ENCODE measurements at places on chromosomes 6 and 20.

GRCh38 chr6:142740449-142740848 is 204.5 kb downstream of the HIVEP2 start:
- DNase-seq: no peak

DNA sequence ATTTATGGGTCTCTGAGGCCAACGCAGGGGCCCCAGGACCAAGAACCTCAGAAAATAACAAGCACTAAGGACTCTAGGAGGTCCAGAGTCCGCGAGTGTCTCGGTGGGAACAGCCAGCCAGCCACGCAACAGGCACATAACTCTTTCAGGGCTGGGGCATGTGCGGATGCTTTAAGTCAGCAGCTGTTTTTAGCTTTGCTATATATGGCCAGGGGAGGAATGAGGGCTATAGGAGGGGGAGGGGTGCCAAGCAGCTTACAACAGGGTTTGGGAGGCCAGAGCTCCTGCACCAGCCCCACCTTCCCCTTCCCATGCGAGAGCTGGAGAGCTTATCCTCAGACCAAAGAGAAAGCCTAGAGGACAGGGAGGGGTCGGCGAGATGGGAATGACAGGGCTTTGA is 6.2 kb downstream of the JPH2 start:
- DNase-seq: no peak

DNA sequence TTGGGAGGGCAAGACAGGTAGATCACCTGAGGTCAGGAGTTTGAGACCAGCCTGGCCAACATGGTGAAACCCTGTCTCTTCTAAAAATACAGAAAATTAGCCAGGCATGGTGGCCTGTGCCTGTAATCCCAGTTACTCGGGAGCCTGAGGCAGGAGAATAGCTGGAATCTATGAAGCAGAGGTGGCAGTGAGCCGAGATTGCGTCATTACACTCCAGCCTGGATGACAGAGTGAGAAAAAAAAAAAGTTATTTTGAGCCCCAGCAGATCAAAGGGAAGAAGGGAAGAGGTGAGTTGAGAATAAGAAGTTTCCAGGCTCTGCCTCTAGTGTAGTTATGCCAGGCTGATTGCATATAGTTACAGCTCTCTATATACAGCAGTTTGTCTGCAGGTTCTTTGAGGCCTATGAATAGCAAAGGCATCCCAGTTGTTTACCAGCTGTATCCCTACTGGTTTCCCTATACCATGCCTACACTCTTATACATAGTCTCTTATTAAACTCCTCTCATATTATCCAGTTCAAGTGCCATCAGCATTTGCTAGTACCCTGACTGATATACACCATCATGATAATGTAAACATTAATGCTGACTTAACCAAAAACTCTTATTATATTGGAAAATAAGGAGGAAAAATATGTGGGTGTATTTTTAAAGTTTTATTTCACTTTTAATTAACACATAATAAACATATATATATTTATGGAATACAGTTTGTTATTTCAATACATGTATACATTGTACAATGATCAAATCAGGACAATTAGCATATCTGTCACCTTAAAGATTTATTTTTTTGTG is 823.6 kb upstream of the ADGRB3 start:
- no peak for DNase-seq

DNA sequence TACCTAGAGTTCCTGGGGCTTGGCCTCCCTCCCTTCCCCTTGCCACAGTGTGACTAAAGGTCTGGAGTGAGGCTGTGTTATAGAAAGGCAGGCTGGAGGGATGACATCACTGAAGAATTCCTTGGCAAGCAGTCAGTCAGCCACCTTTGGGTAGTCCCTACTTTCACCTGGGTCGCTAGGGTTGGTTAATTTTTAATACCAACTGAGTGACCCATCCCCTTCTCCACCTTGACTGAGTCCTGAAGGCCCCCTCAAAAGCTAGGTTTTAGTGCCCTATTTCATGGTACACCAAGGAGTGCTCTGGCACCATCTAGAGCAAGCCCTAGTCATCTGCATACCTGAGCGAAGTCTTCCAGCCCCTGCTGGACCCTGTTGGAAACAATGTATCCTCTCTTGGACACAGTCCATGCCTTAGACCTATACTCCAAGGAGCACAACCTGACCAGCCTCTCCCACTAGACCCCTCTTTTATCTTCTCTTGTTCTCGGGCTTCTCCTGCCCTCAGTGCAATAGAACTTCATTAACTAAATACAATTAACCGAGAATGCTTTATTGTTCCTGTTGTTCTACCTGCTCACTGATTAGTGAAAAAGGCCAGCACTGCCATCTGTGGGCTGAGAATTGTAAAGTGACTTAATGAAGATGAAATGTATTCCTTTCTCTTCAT is 44.6 kb downstream of the RIN2 start:
- DNase-seq: no peak

- DNase-seq: no peak
Observed at GRCh38 chr20:39829256-39829655, 859.8 kb downstream of the MAFB start.

- DNase-seq: no peak
Observed at GRCh38 chr20:14878676-14879019, 541.2 kb upstream of the FLRT3 start.

DNA sequence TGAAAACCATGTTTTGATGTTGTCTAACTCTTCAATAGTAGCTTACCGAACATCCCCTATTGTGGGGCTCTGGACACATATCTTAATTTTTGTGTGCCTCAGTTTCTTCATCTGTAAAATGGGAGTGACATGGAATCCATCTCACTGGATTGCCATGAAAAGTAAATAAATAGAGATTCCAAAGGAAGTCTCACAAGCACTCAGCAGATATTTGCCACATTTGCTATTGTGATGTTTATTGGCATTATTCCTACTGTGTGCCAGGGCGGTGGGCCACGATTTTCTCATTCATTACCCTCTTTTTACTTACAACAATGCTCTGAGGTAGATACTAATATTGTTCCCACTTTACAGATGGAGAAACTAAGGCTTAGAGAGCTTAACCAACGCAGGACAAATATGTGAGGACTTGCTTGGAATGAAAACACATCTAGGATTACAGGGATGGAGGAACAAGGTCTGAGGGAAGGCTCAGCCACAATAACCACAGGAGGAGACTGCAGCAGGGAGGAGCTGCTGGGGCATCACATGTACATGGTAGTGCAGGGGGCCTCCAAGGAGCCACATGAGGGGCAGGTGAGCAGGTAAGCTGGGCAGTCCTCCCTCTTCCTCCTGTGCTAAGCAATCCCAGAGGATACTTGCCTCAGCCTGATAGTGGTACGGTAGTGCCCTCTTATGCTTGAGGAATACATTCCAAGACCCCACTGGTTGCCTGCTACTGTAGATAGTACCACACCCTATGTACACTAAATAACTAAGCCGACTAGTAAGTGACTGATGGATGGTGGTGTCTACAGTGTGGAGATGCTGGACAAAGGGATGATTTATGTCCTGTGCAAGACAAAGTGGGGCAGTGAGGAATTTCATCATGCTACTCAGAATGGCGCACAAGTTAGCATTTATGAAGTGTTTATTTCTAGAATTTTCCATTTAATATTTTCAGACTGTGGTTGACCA is 176.9 kb downstream of the FOXA2 start:
- DNase-seq: no peak

GRCh38 chr6:43093436-43094289 is 17.5 kb downstream of the PTK7 start:
- DNase-seq: no peak

- no peak for DNase-seq
Observed at GRCh38 chr20:50341880-50342637, 151.4 kb downstream of the CEBPB start.

GRCh38 chr20:55778796-55779195 is 226.5 kb downstream of the CBLN4 start:
- DNase-seq: no peak

GRCh38 chr20:32333181-32333987 is 24.7 kb upstream of the ASXL1 start:
- DNase-seq: no peak

DNA sequence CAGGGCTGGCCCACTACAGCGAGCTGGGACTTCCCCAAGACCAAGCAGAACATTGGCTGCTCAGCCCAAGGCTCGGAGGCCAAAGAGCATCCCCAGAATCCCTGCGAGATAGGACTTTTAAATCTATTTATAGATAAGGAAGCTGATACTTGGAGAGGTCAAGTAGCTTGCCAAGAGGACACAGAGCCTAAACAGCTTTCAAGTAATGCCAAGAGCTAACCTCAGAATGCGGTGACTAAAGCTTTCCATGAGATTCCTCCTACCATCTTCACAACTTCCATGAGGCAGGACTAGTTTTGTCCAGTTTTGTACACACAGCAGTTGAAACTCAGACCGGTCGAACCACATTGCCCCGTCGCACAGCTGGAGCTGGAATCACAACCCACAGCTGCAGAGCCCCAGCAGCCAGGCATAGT is 168.1 kb upstream of the TOP1 start:
- DNase-seq: no peak

DNA sequence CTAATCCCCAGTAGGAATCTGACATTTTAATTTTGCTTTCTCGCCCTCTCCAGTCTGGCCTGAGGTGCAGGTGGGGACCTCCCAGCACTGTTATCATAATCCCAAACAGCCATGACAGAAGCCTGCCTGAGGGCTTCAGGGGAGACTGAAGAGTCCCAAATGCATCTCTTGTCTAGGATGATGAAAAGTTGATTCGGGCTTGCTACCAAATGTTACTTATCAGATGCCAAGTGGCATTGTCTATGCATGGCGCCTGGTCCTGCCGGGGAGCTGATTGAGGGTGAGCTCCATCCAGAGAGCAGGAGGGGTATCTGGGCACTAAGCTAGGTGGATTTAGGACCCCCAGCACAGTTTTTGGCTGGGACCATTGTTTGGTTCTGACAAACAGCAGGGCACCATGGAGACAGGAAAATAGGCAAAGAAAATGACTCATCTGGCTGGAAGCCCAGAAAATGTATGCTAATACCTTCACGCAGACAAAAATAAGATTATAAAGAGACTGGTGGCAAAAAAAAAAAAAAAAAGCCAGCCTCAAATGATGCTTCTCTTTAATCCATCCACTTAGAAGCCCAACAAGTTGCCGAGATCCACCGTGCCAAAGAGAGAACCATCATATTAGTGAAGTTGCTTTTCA is 513.7 kb upstream of the SULF2 start:
- DNase-seq: no peak

GRCh38 chr6:106740287-106740686 is 110.9 kb downstream of the QRSL1 start:
- DNase-seq: no peak

- peak; percentile 56 for DNase-seq
Observed at GRCh38 chr6:90411292-90411781, 114.7 kb upstream of the BACH2 start.

- no peak for DNase-seq
Observed at GRCh38 chr20:1841554-1842140, 53.6 kb upstream of the SIRPA start.

DNA sequence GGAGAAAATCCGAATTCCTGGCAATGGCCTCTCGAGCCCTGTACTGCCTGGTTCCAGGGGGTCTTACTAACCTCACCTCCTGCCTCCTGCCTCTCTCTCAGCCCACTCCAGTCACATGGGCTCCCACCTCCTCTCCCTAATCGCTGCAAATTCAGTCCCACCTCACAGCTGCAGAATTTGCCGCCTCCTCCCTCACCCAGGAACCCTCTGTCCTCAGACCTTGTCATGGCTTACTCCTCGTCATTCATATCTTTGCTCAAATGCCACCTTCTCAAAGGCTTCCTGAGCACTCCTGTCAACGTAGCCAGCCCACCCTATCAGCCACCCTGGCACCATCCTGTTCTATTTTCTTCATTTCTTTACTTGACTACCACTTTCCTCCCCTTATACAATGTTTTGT is 89.0 kb downstream of the SLC2A10 start:
- no peak for DNase-seq

DNA sequence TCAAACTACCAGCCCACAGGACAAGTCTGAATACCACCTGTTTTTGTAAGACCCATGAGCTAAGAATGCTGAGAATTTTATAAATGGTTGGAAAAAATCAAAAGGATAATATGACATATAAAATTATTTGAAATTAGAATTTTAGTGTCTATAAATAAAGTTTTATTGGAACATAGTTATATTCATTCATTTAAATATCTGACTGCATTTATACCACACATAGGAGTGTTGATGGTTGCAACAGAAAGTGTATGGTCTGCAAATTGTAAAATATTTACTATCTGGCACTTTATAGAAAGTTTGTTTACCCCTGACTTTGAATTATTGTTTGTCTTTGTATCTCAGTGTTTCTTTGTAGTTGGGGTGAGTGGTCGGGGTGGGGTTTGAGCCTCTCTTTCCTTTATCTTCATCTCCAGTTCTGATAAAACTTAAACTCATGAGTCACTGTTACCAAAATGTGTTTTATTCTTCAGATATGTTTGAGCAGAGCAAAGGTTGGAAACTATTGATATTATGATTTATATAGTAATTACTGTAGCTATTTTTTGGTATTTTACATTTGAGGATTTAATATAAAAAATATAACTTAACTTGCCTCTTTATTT is 55.5 kb downstream of the CD2AP start:
- DNase-seq: no peak

DNA sequence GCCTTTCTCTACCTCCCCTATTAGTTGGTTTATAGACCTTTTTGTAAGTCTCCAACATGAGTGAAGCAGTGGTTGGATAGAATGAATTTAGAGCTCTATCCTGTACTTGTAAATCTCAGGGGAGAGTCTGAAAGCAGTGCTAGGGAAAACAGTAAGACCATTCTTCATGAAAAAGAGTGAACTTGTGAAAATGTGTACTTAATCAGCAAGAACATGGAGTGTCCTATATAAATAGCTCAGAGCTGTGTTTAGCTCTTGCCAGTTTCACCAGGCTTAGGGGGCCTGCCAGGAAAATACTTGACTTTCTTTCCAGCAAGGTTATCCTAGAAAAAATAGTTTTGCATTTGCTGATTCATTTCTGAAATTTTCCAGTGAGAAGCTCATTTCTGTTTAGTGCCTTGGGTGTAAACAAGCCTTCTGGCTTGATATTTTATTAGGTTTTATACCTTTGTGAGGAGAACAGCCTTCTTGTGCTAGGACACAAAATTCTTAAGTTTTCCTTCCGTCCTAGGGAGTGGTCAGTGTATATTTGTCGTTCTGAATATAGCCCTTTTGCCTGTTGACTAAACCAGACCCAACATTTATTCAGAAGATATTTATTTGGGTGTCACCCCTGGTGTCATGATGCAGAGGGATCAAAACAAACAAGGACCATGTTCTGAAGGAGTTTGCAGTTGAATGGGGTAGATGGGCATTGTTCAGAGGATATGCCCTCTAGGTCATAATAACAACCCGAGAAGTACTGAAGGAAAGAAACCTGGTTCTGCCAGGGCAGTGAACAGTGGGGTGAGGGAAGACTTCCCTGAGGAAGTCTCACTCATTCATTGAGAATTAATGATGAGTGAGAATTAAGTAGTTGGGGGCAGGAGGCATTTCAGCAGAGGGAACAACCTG is 7.6 kb downstream of the ARFGEF2 start:
- DNase-seq: no peak

GRCh38 chr20:22866812-22867341 is 168.2 kb upstream of the SSTR4 start:
- DNase-seq: no peak

Data from CD4-positive, alpha-beta memory T cell (primary cell).